Right renal pelvis (tissue), 4 donors: ENCODE measurements at places on chromosomes 1 and 21. TPM values are rescaled to one million over a fixed set of nuclear protein-coding genes. Genes with fewer than 3 reads are reported as not detected.

DNA sequence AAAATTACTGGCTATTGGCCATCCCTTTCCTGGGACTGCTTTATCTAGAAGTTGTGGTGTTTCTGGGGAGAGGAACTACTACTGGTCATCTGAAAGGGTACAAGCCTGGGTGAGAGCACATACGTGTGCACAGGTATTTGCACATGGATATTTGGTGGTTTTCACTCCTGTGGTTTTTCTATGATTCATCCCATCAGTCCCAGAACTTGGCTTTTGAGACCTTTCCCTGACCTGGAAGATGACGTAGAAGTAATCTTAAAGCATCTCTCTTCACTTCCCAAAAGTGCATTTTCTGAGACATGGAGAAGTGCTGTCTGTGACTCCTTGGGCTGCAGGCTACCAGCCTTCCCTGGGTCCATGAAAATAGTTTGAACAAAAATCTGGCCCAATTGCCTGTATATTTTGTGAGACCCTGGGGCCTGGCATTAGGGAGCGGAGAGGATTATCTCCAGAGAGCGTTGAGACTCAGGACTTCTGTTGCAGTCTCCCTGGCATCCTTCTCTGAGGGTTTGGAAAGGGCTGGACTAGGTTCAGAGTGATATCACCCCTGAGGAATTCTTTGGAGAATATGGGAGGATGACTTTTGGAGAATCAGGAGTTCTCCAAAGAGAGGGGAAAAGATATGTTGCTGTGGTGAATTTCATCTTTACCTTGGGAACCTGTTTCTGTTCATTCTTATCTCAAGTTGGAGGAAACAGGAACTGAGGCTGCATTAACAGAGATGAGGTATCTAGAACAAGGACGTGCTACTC is 130.8 kb downstream of the NOS1AP start:
- no peak for DNase-seq

DNA sequence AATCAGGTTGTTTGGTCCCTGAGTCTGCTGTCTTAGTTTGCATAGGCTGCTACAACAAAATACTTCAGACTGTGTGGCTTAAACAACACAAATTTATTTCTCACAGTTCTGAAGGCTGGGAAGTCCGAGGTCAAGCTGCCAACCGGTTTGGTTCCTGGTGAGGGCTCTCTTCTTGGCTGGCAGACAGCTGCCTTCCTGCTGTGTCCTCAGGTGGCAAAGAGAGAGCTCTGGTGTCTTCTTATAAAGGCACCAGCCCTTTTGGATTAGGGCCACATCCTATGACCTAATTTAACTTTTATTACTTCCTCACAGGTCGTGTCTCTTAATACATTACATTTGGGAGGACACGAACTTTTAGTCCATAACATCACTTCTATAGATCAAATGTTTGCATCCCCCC is 89.6 kb upstream of the CD34 start:
- no peak for DNase-seq

MMP23B gene
- polyA plus RNA-seq, result 24.2 TPM

DNA sequence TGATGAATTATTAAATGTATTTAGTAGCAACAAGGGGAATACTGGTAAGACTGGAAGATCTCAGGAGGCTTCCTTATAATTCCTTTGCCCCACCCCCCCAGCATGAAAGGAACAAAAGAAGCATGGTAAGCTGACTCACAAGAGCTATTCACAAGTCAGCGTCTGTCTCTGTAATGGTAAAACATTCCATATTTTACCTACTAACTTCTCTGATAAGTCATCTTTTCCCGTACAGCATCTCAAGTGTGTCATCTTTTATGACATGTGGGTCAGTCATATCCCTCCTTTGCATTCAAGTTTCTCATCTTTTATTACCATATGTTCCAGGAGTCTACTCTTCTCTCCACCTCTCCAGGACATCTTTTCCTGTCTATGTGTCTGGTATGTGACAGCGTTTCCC is 241.3 kb downstream of the PLA2G4A start:
- no peak for DNase-seq

RC3H1 gene
- 14.1 TPM for polyA plus RNA-seq

- no peak for DNase-seq
Observed at GRCh38 chr21:26684889-26685288, 111.8 kb upstream of the CYYR1 start.

- no peak for DNase-seq
Observed at GRCh38 chr1:78715181-78715661, 65.6 kb downstream of the IFI44 start.

FAM78B gene
- 1.5 TPM for polyA plus RNA-seq

GRCh38 chr1:156582388-156583017 is 3.0 kb downstream of the TTC24 start:
- DNase-seq, result no peak

REN gene
- 61.7 TPM for polyA plus RNA-seq

DNA sequence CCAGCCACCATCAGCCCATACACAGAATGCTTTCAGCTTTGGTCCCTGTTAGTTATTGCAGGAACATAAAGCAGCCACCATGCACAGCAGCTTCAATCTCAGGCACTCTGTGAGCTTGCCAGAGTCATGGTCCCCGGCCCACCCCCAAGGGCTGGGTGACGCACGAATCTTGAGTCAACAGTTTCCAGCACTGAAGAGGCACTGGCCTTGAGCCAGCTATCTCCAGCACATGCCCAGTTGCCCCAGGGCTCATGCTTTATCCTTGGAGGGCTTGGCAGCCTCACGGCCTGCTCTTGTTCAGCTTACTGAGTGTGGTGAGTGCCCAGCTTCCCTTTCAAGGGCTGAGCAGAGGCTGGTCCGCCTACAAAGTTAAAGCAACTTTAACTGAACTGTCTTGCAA is 200.7 kb upstream of the RAB4A start:
- DNase-seq, result no peak
